NCI-H1048 (cell line): ENCODE measurements at places on chromosomes 11 and 22.
A peak's percentile ranks its signal among the peaks of the same experiment; 100 is the strongest.

DNA sequence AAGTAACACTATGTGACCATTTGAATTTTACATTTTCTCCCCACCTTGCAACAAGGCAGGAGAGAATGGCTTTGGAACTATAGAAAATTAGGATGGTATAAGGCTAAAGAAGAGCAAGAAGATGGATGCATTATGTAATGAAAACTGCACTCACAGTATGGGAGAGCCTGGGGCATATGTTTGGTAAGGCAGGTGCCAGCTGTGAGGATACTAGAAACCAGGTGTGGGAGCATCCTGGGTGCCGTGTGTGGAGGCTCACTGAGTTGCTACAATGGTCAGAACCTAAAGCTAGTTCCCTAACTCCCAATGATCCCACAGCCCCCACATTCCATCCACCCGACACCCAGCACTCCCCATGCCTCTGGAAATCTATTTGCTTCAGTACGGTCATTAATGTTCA lies 42.9 kb downstream of the UBASH3B start:
- no peak for DNase-seq

DNA sequence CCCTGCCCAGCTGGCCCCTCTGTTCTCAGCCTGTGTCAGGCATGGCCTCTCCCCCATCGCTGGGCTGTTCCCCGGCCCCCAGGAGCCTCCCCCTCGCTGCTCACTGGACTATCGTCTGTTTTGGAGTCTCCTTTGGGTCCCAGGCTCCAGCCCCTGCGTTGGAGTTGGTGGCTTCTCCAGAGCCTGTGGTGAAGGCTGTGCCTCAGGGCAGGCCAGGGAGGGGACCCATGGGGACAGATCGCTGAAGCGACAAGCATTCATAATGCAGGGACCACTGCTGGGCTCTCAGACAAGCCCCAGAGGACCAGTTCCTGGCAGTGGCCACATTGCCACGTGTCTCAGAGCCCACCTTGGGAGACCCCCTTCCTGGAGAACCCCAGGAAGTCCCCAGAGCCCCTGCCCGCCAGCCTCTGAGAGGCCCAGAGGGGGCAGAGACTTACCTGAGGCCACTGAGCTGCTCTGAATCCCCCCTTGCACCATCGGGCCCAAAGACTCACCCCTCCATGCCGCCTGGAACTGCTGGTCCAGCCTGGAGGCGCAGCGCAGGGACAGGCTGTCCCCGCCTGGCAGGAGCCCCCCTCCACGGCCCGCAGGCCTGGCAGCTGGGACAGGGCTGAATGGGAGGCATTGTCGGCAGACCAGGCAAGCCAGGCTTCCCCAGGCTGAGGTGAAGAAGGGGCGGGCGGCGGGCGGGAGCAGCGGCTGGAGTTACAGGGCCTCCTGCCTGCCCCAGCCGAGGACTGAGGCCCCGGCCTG lies at the start of gene CHADL:
TSS of gene CHADL (minus strand) at position 555 of the 756 bp plus-strand sequence. CDS start at position 505, 50 bp downstream.
- no peak for DNase-seq

DNA sequence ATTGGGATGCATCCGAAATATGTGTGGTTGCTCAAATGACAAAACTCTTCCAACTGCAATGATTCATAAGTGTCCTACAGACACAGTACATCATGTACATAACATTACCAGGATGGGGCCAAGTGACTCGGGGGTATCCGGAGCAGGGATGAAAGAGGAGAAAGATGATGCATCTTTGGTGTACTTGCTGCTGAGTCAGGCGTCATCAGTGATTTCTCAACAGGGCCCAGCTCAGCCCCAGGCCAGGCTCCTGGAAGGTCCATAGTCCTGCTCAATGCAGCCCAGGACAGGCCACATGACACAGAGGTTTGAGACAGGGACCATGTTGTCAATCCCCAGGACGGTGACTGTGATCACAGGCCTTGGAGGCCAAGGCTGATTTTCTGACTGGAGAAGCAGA lies 59.3 kb downstream of the GGTLC2 start:
- no peak for DNase-seq

DNA sequence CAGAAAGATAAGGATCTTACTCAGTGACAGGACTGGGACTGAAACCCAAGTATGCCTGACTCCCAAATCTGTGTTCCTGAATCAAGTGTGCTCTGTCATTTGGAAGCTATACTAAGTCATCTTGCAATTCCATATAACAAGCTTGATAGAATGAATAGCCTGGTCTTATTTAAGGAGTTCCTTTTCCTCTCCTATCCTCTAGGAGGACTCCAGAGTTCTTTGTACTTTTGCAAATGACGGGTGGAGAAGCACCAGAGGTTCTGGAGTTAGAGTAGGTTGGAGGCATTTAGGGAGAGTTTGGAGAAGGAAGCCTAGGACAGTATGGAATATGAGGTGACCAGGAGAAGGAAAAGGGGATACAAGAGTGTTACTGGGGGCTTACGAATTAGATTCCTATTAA lies 92.9 kb upstream of the RCN1 start:
- no peak for DNase-seq

GRCh38 chr11:459511-460220 lies 9.6 kb downstream of the PTDSS2 start:
- DNase-seq = no peak

DNA sequence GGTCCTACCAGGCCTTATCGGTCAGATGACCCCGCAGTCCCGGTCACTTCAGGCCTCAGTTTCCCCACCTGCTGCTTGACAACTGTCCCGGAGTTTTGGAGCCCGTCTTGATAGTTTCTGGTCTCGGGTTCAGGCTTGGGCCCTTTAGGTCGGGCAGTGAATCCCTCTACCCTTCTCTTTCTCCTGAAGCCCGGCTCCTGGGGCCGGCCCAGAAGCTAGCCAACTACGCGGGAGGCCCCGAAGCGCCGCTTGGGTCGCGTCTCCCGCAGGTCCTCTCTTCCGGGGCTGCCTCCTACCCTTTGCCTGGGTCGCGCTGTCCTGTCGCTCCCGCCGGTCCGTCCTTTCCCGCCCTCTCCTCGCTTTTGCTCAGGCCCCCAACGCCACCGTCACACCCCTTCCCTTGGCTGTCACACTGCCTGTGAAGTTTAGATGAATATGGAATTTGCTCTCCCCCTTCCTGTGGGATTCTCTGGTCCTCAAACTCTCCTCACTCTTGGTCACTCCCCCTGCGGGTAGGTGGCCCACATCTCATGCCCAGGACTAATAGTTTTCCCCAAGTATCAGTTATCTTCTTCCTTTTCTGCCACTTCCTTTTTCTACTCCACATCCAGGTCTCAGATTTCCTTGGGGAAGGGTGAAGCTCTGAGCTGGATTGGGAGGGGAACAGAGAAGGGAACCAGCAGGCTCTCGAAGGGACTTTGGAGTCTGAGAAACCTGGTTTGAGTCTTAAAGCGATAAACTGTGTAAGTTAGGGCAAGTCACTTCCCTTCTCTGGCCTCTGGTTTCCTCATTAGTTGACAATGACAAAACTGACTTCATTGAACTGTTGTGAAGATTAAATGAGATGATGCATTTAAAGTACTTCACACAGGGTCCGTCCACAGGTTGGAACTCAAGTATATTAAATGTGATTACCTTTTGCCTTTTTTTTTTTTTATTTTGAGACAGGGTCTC lies 790 bp downstream of the RAB1B start:
- DNase-seq = no peak

DNA sequence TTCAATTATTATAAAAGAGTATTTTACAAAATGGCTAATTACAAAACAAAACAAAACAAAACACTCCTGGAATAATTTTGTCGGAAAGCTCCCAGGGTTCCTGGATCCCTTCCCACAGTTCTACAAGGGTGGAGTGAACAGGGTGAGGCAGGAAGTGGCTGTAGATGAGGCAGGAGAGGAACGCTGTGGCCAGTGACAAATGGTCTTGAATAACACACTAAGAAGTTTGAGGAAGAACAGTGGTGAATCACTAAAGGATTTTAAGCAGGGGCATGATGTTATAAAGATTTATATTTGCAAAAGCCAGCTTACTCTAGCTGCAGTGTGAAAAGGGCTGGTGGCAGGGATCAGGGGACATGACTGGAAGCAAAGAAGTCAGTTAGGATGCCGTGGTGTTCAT lies 33.8 kb upstream of the APOA1 start:
- no peak for DNase-seq

GRCh38 chr11:122920579-122920978 lies 38.0 kb downstream of the JHY start:
- no peak for DNase-seq

- no peak for DNase-seq
Observed at GRCh38 chr11:47328449-47329390, 23.8 kb downstream of the MYBPC3 start.

GRCh38 chr11:59401262-59401552 lies 25.0 kb downstream of the OR5A2 start:
- no peak for DNase-seq

- no peak for DNase-seq
Observed at GRCh38 chr11:119663279-119663678, 65.7 kb downstream of the NECTIN1 start.

DNA sequence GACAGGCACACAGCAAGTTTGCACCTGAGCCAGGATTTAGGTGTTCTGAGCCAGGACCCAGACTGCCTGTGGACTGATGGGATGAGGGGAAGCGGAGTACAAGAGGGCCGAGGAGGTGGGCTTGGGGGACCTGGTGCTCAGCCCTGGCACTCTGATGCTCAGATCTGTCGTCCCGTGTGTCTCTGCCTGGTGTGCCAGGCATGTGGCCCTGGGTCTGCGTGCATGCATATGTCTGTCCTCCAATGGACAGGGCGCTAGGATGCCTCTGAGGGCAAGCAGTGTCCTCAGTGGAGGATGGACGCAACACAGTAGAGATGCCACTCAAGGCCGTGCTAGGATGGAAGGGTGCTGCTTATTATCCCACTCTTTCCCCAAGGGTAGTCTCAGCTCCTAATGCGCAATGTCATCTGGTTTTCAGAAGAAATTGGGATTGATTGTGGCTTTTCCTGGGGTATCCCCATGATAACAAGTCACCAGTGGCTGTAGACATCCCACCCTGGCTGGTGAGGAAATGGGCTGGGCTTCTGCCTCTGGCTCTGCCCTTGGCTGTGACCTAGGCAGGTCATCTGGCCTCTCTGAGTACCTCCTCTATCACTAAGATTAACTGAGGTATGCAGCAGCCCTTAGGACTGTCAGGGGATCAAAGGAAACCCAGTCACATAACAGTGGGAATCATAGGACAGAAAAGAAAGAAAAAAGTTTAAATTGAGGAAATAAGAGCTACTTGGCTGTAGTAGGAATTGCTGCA lies 35.7 kb upstream of the SUSD2 start:
- DNase-seq = no peak

GRCh38 chr11:103880968-103881367 lies 155.5 kb upstream of the DDI1 start:
- DNase-seq = no peak

- peak; percentile 9 for DNase-seq
Observed at GRCh38 chr22:36781656-36782627, 6.0 kb upstream of the IFT27 start.

GRCh38 chr22:22216450-22216959 lies 28.1 kb upstream of the VPREB1 start:
- no peak for DNase-seq

GRCh38 chr11:45663486-45664375 lies 1.7 kb downstream of the CHST1 start:
- DNase-seq = no peak

- no peak for DNase-seq
Observed at GRCh38 chr11:77069969-77070582, 3.3 kb downstream of the CAPN5 start.

- no peak for DNase-seq
Observed at GRCh38 chr11:70738661-70739060, 340.3 kb downstream of the CTTN start.

DNA sequence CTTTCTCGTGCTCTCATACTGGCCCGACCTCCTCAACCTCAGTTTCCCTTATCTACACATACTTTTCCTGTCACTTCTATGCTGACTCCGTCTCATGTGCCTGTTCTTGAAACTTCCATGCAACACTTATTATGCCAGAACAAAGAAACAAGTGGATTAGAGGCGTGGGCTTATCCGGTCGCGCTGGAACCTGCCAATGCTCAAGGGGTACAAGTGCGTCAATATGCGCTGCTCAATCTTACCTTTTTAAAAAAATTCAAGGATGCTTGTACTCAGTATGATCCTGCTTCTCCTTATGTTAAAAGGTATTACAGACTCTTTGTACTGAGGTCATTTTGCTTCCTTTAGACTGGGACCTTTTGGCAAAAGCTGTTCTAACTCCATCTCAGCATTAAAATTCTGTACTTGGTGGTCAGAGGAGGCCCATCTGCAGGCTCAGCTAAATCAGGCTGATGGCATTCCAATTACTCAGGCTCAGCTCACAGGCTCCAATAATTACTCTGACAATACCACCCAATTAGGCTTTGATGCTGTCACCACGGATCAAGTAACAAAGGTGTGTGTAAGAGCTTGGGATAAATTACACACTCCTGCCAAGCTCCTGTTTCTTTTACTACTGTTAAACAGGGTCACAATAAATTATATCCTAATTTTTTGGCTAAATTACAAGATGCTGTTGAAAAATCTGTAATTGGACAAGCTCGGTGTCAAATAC lies 26.3 kb upstream of the ALDH3B2 start:
- no peak for DNase-seq

DNA sequence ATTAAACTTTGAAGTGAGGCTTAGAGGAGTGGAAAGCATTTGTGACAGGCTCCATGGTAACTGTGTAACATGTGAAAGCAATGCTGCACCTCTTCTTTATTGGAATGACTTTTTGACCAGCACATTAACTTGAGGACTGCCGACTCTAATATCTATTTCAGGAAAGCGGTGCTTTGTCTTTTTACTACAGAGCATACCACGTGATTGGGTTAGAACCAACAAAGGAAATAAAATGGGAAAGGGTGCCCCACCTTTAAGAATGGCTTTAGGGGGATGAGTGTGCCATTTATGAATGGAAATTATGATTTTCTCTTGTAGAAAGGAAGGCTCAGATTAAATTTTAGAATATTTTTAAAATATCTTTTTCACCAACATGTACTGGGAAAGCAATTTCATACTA lies 57.3 kb upstream of the VPREB1 start:
- no peak for DNase-seq

- DNase-seq = no peak
Observed at GRCh38 chr11:120410622-120411380, 74.6 kb downstream of the ARHGEF12 start.

GRCh38 chr11:57805780-57806179 lies 44.2 kb downstream of the CTNND1 start:
- DNase-seq = no peak

GRCh38 chr11:133284156-133284555 lies 248.1 kb downstream of the OPCML start:
- no peak for DNase-seq

DNA sequence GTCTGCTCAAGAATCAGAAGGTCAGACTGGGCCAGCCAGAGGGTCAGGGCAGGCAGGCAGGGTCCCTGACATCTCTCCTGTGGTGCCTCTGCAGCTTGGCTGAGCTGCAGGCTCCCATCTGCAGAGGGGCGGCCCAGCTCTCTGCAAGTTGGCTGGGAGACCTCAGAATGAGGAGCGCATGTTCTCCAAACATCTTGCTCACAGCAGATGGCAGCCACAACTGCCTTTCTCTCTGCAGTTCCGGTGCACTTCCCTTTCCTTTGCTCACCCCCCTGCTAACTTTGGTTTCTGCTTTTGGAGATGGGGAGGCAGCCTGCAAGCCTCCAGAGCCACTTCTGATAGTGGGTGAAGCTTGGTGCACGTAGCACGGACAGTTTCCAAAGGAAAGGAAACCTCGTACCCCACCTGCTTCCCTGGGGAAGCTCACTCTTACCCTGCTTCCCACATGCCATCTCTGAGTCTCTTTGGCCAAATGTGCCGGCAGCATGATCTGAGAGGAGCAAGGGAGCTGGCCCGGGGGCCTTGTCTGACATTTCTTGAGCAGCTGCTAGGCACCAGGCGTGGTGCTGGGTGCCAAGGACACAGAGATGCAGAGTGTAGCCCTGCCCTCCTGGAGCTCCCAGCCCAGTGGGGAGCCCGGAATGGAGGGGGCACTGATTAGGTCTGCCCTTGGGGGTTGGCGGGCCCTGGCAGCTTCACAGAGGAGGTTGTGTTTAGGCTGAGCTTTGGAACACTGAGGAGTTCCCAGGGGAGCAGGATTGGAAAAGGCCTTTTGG lies 18.2 kb downstream of the DAGLA start:
- no peak for DNase-seq
